ENCODE measurements at places on chromosomes 1 and 21. TPM values are rescaled to one million over a fixed set of nuclear protein-coding genes. Genes with fewer than 3 reads are reported as not detected.

NCSTN gene
- 55.2 TPM for total RNA-seq

ILDR2 gene
- not detected for total RNA-seq

TCP10L gene
- 0.39 TPM for total RNA-seq

ARTN gene
- 138 TPM for total RNA-seq

SERINC2 gene
- total RNA-seq: 158 TPM

FMN2 gene
- not detected for total RNA-seq

CFHR1 gene
- not detected for total RNA-seq

ITLN2 gene
- not detected for total RNA-seq

TRMT1L gene
- total RNA-seq: 15.8 TPM

NTMT2 gene
- total RNA-seq: not detected

DNTTIP2 gene
- total RNA-seq: 74.0 TPM

FAM72D gene
- total RNA-seq: 2.7 TPM

RGS1 gene
- not detected for total RNA-seq

PDE4B gene
- not detected for total RNA-seq

AADACL3 gene
- not detected for total RNA-seq

AADACL4 gene
- total RNA-seq: not detected

BSND gene
- not detected for total RNA-seq

OR2L8 gene
- total RNA-seq: not detected

SELP gene
- total RNA-seq: not detected

CTSS gene
- 4.6 TPM for total RNA-seq

HES4 gene
- total RNA-seq: 4.3 TPM

SPRR2G gene
- total RNA-seq: 3.1 TPM

CACNA1S gene
- total RNA-seq: not detected

PRDX6 gene
- total RNA-seq: 162 TPM

HMCN1 gene
- total RNA-seq: 0.85 TPM

PLA2G2D gene
- total RNA-seq: not detected

KCTD3 gene
- 38.5 TPM for total RNA-seq

SLC6A9 gene
- 8.8 TPM for total RNA-seq

GJA5 gene
- total RNA-seq: 1.8 TPM

DNAH14 gene
- 13.9 TPM for total RNA-seq

Measured in foreskin keratinocyte (primary cell).